Head of caudate nucleus (tissue), 42 donors: ENCODE measurements at places on chromosomes 3 and 15.

GRCh38 chr3:133934996-133935842, 39.5 kb upstream of the RAB6B start:
- peak; percentile 16 for DNase-seq

GRCh38 chr15:57573151-57573550, 18.6 kb upstream of the MYZAP start:
- no peak for DNase-seq

DNA sequence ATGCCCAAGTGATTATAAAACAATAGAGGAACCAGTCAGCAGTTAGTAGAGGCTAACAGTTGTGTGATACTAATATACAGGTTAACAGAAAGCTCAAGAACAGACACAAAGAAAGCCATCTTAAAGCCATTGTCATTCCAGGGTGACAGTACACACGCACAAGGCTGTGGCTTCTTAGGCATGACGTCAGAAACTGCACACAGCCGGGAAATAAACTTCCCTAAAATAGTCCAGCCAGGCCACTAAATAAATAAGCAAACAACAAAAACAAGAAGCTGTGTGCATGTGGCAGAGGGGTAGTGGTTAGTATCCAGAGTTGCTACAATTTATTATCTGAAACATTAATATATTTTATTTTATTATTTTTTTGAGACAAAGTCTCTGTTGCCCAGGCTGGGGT, 49.8 kb downstream of the PPCDC start:
- DNase-seq, result no peak

DNA sequence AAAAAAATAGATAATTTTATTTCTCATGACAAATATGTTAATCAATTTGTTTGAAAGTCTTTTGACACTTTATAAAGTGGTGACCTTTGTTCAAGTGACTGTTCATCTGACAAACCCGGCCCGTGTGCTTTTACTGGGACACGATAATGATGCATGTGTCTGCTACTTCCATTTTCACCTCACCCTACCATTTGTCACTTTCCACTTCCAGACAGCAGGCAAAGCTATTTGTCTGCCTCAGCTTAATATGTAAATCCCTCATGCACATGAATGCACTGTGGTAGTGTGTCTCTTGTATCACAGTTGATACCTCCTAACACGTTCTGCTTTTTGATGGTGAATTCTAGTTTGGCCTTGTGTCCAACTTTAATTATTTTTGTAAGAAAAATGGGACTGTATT, 204.3 kb downstream of the BBX start:
- DNase-seq, result no peak

DNA sequence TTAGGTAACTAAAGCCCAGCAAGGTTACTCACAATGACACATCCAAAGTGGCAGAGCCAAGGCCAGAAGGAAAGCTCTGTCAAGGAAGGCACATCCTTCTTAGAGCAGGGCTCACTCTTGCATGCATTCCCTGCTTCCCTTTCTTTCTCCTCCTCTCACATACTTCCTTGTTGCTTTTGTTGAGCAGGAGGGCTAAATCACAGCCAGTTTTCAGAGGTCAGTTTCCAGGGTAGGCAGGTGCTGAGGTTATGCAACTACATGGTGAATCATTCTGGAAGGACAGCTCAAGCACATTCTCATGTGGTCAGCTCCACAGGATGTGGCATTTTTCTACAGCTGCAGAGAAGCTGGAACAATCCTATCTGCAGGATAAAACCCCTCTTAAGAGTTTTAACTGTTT, 275.6 kb downstream of the ZNF621 start:
- DNase-seq, result no peak

DNA sequence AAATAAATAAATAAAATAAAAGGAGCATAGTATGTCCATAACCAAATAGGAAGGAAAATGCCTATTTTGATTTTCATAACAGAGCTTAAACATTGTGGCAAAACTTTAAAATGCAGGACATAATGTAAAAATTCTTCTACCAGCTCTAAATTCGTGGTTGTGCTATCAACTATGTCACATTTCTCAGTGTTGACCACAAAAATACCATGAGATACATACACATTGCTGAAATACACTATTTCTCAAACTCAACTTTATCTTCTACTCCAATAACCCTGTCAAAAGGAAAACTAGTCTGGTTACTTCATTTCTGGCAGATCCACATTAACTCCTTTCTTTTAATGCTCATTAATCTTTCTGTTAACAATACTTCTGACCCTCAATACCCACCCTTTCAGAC, 523.2 kb downstream of the FHIT start:
- DNase-seq, result no peak

DNA sequence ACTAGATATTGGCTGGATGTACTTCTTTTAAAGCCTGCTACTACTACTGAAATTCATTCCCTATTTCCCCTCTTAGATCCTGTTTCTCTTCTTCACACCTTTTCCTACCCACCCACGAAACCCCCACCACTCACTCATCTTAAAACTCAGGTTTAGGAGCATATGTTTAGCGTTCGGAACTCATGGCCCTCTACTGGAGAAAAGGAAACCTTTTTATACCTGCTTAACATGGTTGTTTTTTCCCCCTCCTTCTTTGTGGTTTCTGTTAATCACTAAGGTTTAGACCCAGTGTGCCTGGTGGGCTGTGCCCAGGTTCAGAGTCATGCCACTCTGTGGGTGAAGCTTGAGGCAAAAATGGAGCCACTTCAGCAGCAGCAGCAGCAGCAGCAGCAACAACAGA, 2.6 kb downstream of the ARID3B start:
- no peak for DNase-seq

- no peak for DNase-seq
Measured at GRCh38 chr15:86018679-86019078, 61.0 kb upstream of the AGBL1 start.

- DNase-seq, result no peak
Measured at GRCh38 chr3:69811452-69812401, 72.5 kb downstream of the MITF start.

DNA sequence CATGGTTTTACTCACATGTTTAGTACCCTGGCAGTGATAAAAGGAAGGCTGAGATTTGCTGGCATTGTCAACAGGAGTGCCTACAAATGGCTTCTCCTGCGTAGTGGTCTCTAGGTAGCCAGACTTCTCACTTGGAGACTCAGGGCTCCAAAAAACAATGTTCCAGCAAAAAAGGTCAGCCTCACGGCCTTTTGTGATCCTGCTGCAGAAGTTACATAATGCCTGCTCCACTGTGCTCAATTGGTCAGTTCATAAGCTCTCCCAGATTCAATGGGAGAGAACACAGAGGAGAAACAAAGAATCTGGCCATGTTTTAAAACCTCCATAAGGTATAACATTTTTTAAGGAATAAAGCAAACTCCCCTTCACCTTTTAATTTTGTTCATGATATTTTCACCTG, 76.1 kb upstream of the CMSS1 start:
- DNase-seq, result no peak

GRCh38 chr3:100260081-100260684, 609 bp upstream of the TBC1D23 start:
- DNase-seq, result peak; percentile 17

- no peak for DNase-seq
Measured at GRCh38 chr3:112013784-112014143, 15.0 kb downstream of the TAGLN3 start.

DNA sequence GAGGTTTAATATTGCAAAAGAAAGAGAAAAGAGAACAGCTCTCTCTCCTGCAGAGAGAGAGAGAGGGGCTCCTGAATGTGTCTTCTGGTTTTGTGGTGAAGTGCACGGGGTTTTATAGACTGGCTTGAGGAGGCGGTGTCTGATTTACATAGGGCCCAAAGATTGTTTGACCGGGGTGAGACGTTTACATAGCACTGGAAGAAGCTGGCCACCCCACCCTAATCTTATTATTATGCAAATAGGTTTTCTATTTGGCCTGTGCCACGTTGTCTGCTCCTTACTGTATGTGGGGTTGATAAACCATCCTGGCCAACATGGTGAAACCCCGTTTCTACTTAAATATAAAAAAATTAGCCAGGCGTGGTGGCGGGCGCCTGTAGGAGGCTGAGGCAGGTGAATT, 268.6 kb downstream of the SV2B start:
- DNase-seq, result no peak

DNA sequence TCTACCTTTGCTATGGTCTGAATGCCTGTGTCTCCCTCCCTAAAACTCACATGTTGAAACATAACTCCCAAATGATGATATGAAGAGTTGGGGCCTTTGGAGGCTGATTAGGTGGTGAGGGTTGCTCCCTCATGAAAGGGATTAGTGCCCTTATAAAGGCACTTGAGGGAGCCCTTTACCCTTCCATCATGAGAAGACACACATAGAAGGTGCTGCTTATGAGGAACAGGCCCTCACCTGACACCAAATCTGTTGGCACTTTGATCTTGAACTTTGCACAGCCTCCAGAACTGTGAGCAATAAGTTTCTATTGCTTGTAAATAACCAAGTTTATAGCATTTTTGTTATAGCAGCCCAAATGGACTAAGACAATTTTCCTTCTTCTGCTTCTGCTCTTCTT, 76.2 kb upstream of the ADAMTS9 start:
- no peak for DNase-seq

GRCh38 chr3:99471353-99472323, 166.8 kb upstream of the COL8A1 start:
- DNase-seq, result no peak

- no peak for DNase-seq
Measured at GRCh38 chr3:84666468-84666867, 292.3 kb upstream of the CADM2 start.

- DNase-seq, result no peak
Measured at GRCh38 chr3:87332789-87333188, 56.4 kb upstream of the POU1F1 start.

- peak; percentile 28 for DNase-seq
Measured at GRCh38 chr3:43001094-43001553, 22.0 kb downstream of the GASK1A start.

- DNase-seq, result no peak
Measured at GRCh38 chr3:17928502-17929145, 186.2 kb upstream of the TBC1D5 start.

- DNase-seq, result no peak
Measured at GRCh38 chr3:13705051-13705450, 156.1 kb downstream of the FBLN2 start.

DNA sequence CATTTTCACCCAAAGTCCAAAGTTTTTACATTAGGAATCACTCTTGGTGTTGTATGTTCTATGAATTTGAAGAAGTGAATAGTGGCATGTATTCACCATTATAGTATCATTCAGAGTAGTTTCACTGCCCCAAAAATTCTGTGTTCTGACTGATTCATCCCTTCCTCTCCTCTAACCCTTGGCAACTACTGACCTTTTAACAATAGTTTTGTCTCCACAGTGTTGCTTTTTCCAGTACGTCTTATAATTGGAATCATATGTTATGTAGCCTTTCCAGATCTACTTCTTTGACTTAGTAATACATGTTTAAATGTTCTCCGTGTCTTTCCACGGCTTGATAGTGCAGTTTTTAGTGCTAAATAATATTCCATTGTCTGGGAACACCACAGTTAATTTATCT, 379.0 kb upstream of the SGO1 start:
- DNase-seq, result no peak

DNA sequence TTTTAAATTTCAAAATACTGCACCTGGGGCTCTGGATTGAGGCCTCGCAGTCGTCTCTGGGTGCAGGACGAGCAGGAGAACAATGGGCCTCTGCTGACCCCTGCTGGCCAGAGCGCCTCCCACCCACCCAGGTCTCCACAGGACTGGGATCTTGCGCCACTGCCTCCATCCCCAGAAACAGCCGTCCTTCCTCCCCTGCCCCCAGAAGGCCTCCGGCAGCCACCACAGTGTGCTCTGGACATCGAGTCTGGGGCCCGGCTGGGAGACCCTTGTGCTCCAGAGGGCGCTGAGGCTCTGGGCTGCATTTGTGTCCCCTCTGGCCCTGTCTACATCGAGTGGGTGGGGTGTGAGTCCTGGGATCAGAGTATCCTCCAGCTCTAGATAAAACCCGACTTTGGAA, 6.7 kb upstream of the ACSBG1 start:
- peak; percentile 89 for DNase-seq

- DNase-seq, result no peak
Measured at GRCh38 chr3:137163958-137164357, 206.2 kb downstream of the IL20RB start.

- no peak for DNase-seq
Measured at GRCh38 chr15:90063770-90064247, 38.5 kb downstream of the IDH2 start.

- no peak for DNase-seq
Measured at GRCh38 chr15:98402486-98402885, 245.9 kb upstream of the IGF1R start.

DNA sequence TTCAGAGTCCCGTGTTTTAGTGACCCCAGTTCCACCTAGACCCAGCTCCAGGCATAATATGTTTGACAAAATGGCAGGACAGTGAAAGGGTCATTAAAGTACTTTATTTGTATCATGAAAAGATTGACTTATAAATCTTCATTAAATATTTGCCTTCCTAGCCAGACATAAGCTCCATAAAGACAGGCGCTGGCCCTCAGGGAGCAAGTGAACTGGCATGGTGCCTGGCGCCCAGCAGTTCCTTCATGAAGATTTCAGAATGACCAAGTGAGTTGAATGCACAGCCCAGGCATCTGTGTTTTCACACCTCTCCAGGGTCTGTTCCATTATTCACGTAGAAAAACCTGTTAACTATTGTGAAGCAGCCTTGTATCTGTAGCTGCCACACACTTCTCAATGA, 166.2 kb downstream of the GAP43 start:
- DNase-seq, result no peak

DNA sequence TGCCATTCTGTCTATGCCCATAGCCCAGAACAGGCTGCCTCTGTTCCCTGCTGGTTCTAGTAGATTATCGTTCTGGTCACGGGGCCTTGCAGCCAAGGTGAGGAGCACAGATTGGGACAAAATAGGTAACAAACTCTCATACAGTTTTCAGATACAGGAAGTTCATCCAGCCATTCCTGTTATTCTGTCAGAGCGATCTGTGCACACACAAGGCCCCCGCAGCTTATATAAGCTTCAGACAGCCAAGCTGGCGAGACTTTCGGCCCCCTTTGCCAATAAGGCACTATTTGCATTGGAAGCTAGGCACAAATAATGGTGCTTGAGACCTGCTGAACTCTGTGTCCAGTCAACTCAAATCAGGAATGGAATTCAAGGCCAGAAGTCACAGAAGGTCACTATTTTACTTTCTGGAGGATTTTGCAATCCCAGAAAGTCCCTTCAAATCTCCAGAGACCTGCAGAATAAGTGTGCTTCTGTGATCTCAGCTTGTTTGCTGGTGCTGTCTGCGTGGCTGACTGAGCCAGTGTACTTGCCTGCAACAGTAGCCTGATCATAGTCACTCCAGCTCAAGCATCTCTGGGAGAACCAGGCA, 69.4 kb downstream of the BFSP2 start:
- DNase-seq, result no peak
